ENCODE measurements at places on chromosomes 5 and 9.

GRCh38 chr9:20771729-20772128, 87.7 kb downstream of the FOCAD start:
- H3K27me3 ChIP-seq, result no peaks in the 10 kb centered on the region
- no peak overlapping the region for H3K4me3 ChIP-seq
- no peak for DNase-seq
- peaks cover 27% of the 10 kb centered on the region for H3K36me3 ChIP-seq
- H3K27ac ChIP-seq, result no peak overlapping the region

- H3K27ac ChIP-seq, result no peak overlapping the region
- no peaks in the 10 kb centered on the region for H3K36me3 ChIP-seq
- DNase-seq, result no peak
- no peak overlapping the region for H3K4me3 ChIP-seq
These were observed 19.4 kb downstream of the NRG2 start for GRCh38 chr5:140023611-140024191.

DNA sequence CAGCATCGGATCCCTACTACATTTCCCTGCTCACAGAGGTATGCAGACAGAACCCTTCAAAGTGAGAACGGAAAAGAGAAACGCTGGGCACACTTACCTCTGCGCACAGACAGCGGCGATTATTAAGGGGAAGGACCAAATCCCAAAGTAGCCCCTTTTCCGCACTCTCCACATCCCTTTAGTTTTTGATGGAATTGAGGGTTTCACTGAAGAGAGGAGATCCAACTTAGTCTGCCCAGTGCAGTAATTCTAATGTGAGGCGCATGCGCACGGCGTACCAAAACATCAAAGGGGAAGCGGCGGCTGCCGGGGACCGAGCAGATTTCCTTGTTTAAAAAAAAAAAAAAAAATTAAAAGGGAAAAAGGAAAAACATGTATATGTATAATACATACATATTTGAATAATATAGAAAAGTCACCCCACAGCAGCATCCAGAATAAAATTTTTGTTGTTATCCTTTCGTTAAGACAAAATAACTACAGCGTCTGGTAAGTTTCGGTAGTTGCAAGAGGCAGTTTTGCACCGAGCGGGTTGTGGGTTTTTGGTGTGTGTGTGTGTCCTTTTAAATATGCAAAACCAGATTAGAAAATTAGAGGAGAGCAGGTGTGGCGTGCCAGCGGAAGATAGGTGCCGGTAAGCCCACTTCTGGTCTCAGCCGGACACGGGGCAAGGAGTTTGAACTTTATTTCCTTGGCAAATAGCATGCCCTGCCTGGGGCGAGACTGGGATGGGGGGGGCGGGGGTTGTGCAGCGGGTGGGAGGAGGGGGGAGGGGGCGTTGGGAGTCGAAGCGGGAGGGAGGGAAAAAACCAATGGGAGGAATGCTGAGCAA, at the start of gene GABRB2:
Gene GABRB2, minus strand, starts transcription at position 256 of the 832 bp plus-strand sequence. Its CDS starts 82 bp downstream, at position 174.
- peaks cover 8% of the 10 kb centered on the region for H3K4me1 ChIP-seq
- peak within 1 kb of the TSS; percentile 89 for H3K27ac ChIP-seq

DNA sequence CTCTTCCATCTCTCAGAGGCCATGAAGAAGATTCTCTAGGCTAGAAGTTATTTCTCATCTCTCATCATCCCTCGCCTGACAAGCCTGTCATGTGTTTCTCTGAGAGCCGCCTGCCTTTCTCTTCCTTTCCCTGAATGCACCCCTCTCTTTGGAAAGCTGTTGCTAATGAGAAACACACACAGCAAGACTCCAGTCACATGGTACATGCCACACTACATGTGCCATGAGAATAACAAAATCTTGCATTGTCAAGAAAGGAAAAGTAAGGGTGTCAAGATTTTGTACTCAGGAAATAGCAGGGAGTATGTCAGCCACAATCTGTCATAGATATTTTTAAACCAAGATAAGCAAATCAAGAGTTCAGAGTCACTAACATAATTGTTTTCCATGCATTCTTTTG, 8.9 kb downstream of the AGXT2 start:
- DNase-seq, result no peak
- H3K36me3 ChIP-seq, result no peaks in the 10 kb centered on the region
- no peak overlapping the region for H3K4me3 ChIP-seq
- no peaks in the 10 kb centered on the region for H3K27me3 ChIP-seq
- no peak overlapping the region for H3K27ac ChIP-seq
- peaks cover 3% of the 10 kb centered on the region for H3K4me1 ChIP-seq

DNA sequence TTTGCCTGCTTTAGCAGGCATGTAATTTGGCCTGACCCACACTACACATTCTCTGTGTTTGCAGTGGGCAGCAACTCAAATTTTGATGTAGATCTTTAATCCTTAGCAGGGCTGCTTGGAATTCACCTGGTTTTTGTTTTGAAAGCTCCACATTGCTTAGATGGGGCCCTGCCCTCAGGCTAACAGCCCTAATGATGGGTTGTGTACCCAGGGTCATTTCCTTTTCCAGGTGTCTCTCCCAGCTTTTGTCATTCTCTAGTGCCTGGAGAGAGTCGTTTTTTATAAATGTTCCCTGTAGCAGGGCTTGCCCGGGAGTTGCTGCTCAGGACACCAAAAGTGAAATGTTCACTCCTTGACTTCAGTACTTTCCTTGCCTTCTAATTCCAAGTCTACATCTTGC, 126.3 kb downstream of the TRIO start:
- no peak for DNase-seq
- peak overlapping the region; percentile 82 for H3K27ac ChIP-seq
- H3K36me3 ChIP-seq, result no peaks in the 10 kb centered on the region
- no peaks in the 10 kb centered on the region for H3K27me3 ChIP-seq
- no peak overlapping the region for H3K4me3 ChIP-seq
- H3K4me1 ChIP-seq, result peaks cover 63% of the 10 kb centered on the region

GRCh38 chr9:89014153-89014552, 22.9 kb downstream of the S1PR3 start:
- H3K27ac ChIP-seq, result no peak overlapping the region
- no peaks in the 10 kb centered on the region for H3K4me1 ChIP-seq
- no peak for DNase-seq
- no peaks in the 10 kb centered on the region for H3K36me3 ChIP-seq
- H3K27me3 ChIP-seq, result no peaks in the 10 kb centered on the region

DNA sequence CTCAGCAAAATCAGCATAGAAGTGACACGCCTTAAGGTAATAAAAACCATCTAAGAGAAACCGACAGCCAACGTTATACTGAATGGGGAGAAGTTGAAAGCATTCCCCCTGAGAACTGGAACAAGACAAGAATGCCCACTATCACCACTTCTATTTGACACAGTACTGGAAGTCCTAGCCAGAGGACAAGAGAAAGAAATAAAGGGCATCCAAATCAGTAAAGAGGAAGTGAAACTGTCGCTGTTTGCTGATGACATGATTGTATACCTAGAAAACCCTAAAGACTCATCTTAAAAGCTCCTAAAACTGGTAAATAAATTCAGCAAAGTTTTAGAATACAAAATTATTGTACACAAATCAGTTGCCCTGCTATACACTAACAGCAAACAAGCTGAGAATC, 393.3 kb downstream of the KIF4B start:
- no peaks in the 10 kb centered on the region for H3K27me3 ChIP-seq
- H3K4me3 ChIP-seq, result no peak overlapping the region
- H3K4me1 ChIP-seq, result no peaks in the 10 kb centered on the region
- H3K27ac ChIP-seq, result no peak overlapping the region
- DNase-seq, result no peak
- no peaks in the 10 kb centered on the region for H3K36me3 ChIP-seq

DNA sequence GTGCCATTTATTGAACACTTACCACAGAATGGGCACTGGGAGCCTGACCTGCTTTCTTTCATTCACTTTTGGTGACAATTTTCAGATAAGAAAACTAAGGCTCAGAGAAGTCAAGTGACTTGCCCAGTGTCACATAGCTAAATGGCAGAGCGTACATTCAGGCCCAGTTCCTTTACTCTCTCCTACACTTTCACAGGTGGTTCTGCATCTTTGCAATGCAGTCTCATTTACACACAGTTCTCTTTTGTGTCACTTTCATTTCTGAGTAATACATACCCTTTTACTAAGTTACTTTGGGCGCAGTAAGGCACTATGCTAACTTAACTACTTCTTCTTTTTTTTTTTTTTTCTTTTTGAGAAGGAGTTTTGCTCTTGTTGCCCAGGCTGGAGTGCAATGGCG, 8.3 kb downstream of the NFIL3 start:
- no peak overlapping the region for H3K4me3 ChIP-seq
- peaks cover 4% of the 10 kb centered on the region for H3K36me3 ChIP-seq
- DNase-seq, result no peak
- H3K27ac ChIP-seq, result no peak overlapping the region
- peaks cover 20% of the 10 kb centered on the region for H3K4me1 ChIP-seq

DNA sequence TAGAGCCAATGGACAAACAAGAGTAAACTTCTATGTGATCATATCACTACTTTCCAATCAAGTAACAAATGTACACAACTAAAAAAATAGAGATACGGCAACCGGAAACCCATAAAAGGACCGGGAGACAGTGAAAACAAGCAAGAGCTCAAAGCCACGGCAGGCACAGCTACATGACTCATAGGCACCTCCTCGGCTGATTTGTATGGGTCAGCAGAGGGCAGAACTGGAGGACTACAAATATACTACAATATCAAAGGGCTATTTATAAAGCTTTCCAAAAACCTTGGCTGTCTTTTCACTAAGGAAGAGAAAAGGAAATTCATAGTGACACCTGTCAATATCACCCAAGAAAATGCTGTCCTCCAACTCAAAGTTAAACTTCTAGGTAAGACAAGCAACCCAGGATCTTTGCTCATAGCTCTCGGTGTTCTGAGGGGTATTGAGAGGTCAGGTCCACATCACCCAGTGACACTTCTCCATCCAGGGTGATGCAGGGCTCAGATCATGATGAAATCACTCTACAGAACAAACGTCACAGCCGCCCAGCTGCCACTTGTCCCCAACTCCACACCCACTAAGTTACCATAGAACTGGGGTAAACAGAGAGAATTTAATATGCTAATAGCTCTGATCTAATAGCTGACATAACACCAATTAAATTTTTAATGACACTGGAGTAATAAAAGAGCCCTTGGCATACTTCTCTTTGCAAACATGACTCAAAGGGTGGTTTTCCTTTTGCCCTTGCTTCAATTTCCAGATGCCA, 41.3 kb downstream of the PFDN1 start:
- H3K27ac ChIP-seq, result peak overlapping the region; percentile 93
- no peak for DNase-seq
- peaks cover 44% of the 10 kb centered on the region for H3K4me1 ChIP-seq
- H3K27me3 ChIP-seq, result no peaks in the 10 kb centered on the region

GRCh38 chr5:32521481-32521880, 63.9 kb upstream of the SUB1 start:
- H3K27me3 ChIP-seq, result peaks cover 3% of the 10 kb centered on the region
- no peak overlapping the region for H3K4me3 ChIP-seq
- H3K27ac ChIP-seq, result no peak overlapping the region
- DNase-seq, result no peak
- H3K4me1 ChIP-seq, result no peaks in the 10 kb centered on the region
- no peaks in the 10 kb centered on the region for H3K36me3 ChIP-seq

GRCh38 chr5:177325868-177326381, 14.2 kb upstream of the MXD3 start:
- H3K27ac ChIP-seq, result peak overlapping the region; percentile 95
- H3K4me1 ChIP-seq, result peaks cover 24% of the 10 kb centered on the region
- H3K4me3 ChIP-seq, result peak overlapping the region; percentile 32
- H3K36me3 ChIP-seq, result peaks cover 18% of the 10 kb centered on the region
- H3K27me3 ChIP-seq, result no peaks in the 10 kb centered on the region

- H3K27me3 ChIP-seq, result no peaks in the 10 kb centered on the region
- no peak overlapping the region for H3K4me3 ChIP-seq
- no peak overlapping the region for H3K27ac ChIP-seq
- no peaks in the 10 kb centered on the region for H3K4me1 ChIP-seq
- H3K36me3 ChIP-seq, result no peaks in the 10 kb centered on the region
These were observed 5.7 kb upstream of the WNT8A start for GRCh38 chr5:138078006-138078643.

GRCh38 chr5:95763941-95764340, 32.8 kb downstream of the RHOBTB3 start:
- peaks cover 20% of the 10 kb centered on the region for H3K36me3 ChIP-seq
- H3K27me3 ChIP-seq, result no peaks in the 10 kb centered on the region
- no peak for DNase-seq
- no peak overlapping the region for H3K4me3 ChIP-seq

- no peak for DNase-seq
- H3K27ac ChIP-seq, result no peak overlapping the region
- no peak overlapping the region for H3K4me3 ChIP-seq
- peaks cover 1% of the 10 kb centered on the region for H3K36me3 ChIP-seq
- no peaks in the 10 kb centered on the region for H3K4me1 ChIP-seq
These were observed 202.7 kb upstream of the NR3C1 start for GRCh38 chr5:143606043-143606752.

- H3K27me3 ChIP-seq, result no peaks in the 10 kb centered on the region
- H3K36me3 ChIP-seq, result no peaks in the 10 kb centered on the region
- no peak overlapping the region for H3K4me3 ChIP-seq
- peaks cover 12% of the 10 kb centered on the region for H3K4me1 ChIP-seq
- no peak overlapping the region for H3K27ac ChIP-seq
These were observed 46.9 kb upstream of the SYNPO start for GRCh38 chr5:150593593-150593992.

DNA sequence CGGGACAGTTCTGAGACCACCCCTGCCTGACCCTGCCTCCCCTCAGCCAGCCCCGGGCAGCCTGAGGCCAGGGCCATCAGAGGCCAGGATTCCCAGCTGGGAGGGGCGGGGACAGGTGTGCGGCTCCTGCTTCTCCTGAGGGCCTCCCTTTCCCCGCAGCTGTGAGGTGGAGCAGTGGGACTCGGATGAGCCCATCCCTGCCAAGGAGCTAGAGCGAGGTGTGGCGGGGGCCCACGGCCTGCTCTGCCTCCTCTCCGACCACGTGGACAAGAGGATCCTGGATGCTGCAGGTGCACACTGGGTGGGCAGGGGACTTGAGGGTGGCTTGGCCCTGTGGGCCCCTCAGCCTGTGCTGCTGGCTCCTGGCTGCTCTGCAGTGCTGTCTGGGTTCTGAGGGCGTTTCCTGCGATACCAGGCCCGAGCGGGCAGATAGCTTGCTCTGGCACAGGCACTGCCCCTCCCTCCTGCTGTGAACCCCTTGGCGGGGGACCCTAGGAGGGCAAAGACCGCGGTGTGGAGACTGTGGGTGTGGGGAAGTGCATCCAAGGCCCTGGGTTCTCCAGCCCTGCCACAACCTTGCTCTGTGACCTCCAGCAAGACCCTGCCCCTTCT, 2.3 kb downstream of the GRHPR start:
- H3K4me1 ChIP-seq, result peaks cover 14% of the 10 kb centered on the region
- no peaks in the 10 kb centered on the region for H3K27me3 ChIP-seq
- H3K27ac ChIP-seq, result no peak overlapping the region
- H3K36me3 ChIP-seq, result peaks cover 8% of the 10 kb centered on the region
- DNase-seq, result no peak

GRCh38 chr5:154163327-154164248, 26.9 kb upstream of the GALNT10 start:
- H3K4me1 ChIP-seq, result peaks cover 5% of the 10 kb centered on the region
- no peak overlapping the region for H3K4me3 ChIP-seq
- H3K27me3 ChIP-seq, result peaks cover 49% of the 10 kb centered on the region
- H3K27ac ChIP-seq, result no peak overlapping the region

All from progenitor cell of endocrine pancreas (in vitro differentiated cells).